Mucosa of gallbladder (tissue), 1 donor: ENCODE measurements at places on chromosomes 2 and 18. TPM values are rescaled to one million over a fixed set of nuclear protein-coding genes. Genes with fewer than 3 reads are reported as not detected.

Gene CFAP65
- total RNA-seq, result 0.29 TPM

Gene YIPF4
- 61.5 TPM for total RNA-seq

Gene LYG1
- total RNA-seq, result 1.6 TPM

Gene WDFY1
- 51.9 TPM for total RNA-seq

Gene HJURP
- 1.9 TPM for total RNA-seq

Gene MGAT4A
- 34.4 TPM for total RNA-seq
